ENCODE measurements at places on chromosomes 12 and 14.

DNA sequence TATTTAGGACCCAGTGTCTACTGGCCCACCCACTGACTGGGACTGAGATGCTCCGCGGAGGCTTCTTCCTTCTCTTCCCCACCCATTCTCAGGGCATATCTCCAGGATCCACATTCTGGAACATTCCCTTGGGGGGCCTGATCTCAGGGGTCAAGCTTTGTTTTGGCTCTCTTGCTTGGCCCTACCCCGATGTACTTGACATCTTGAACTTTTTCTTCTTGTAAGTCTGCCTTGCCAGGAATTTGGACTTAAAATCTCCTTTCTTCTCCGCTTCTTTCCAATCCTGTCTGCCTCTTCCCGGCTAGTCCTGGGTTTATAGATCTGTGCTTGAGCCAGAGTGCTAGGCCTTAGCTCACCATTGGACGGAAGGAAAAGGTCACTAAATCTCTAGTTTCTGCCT is 22.1 kb downstream of the DACT1 start:
- no peak for DNase-seq

DNA sequence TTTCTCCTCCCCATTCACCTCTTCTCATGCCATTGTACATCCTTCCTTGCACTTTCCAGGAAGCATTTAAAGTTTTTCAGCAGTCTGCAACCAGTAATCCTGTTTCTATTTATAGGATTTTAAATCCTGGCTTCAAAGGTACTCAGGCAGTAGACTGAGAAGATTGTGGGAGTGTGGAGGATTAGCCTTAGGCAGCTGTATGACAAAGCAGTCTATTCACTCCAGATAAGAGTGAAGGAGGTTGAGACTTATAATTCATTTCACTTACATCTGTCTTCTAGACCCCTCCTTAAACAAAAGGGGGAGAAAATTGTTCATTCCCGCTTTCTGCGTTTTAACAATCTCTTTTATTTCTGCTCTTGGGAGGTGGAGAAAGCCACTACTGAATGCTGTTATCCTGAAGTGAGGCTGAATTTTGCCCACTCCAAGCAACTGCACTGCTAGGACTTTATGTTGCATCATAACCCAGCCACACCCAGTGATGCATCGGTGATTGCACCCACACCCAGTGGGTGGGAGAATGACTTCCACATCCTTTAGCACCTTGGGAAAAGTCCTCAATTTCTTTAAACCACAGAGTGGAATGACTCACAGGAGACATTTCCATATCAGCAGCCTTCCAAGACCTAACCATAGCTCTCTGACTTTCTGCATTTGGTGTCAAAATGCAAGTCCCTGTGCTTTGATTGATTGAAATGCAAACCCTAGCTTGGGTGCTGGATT is 382.5 kb upstream of the ATP2B1 start:
- DNase-seq, result no peak

GRCh38 chr12:64608901-64609535 is 1.3 kb upstream of the RASSF3 start:
- DNase-seq, result no peak

- no peak for DNase-seq
Measured at GRCh38 chr12:124160097-124160756, 134.7 kb upstream of the RFLNA start.

DNA sequence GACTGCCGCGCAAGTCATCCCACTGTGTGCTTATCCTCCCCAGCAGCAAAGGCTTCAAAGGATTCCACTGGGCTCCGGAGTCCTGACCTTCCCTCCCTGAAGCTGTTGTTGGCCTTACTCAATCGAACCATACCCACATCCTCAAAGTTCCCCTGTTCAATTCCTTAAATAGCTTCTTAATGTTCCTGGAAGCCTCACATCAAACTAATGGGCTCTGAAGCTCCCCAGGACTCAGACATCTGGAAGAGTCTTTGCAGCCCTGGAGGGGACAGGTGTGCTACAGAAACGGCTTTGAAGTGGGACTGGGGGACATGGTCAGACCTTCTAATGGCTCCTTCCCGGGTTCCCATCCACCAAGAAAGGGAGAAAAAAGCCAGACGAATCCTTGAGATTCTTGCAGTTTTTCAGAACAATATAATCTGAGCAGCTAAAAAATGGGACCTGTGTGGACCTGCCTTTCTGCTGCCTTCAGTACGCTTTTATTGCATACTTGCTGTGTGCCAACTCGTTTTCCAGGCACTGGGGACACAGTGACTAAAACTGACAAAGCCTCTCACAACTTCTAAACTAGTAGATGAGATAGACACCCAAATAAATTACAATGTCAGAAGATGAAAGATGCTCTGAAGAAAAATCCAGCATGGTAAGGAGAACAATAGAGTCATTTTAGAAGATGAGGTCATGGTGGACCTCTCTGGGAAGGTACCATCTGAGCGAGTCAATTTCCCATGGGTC is 204.5 kb downstream of the MON2 start:
- no peak for DNase-seq

- no peak for DNase-seq
Measured at GRCh38 chr12:78490861-78491260, 373.7 kb upstream of the SYT1 start.

DNA sequence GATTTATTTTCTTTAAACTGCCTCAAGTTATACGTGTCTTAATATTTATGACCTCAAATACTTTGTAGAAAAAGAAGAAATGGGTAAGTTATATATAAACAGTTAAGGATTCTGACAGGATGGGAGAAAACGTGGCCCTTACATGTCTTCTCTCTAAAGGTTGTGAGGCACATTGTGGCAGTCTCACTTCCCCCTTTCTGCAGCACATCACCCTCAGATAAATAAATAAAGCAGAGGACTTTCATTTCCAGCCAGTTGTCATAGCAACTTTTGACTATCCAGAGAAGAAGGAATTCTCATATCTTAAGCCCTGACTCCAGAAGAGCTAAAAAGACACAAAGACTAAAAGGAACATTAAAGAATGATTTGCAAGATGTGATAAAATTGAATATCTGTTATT is 28.8 kb upstream of the CEP83 start:
- no peak for DNase-seq

DNA sequence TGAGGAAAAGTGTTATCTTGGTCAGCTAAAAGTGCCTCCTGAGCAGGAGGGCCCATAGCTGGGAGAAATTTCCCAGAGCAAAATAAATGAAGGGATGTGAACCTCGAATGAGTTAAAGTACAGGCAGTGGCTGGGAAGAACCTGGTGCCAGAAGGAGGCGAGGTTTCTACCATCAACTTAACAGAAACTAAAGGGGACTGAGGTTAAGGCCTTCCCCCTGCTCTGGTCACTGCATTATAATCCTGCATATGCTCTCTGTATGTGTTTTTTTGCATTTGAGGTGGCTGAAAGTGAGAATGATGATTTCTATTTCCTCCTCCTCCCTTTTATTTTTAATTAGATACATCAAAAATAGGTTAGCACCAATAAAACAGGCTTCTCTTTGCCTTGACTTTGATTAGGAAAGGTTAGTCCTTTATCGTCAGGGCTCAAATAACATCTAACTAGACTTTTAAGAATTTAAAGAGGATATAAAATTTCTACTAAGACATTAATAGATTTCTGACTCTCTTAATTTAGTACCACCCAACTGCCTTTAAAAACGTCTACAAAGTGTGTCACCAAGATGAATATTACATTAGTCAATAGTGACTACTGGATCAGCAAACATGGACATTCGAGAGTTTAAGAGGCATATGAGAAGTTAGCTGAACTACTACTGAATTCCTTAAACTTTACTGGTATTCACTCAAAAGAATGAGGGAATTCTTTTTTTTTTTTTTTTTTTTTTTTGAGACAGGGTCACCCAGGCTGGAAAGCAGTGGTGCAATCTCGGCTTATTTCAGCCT is 49.2 kb downstream of the GALNT4 start:
- no peak for DNase-seq

GRCh38 chr14:93228550-93228949 is 21.5 kb downstream of the UBR7 start:
- no peak for DNase-seq

DNA sequence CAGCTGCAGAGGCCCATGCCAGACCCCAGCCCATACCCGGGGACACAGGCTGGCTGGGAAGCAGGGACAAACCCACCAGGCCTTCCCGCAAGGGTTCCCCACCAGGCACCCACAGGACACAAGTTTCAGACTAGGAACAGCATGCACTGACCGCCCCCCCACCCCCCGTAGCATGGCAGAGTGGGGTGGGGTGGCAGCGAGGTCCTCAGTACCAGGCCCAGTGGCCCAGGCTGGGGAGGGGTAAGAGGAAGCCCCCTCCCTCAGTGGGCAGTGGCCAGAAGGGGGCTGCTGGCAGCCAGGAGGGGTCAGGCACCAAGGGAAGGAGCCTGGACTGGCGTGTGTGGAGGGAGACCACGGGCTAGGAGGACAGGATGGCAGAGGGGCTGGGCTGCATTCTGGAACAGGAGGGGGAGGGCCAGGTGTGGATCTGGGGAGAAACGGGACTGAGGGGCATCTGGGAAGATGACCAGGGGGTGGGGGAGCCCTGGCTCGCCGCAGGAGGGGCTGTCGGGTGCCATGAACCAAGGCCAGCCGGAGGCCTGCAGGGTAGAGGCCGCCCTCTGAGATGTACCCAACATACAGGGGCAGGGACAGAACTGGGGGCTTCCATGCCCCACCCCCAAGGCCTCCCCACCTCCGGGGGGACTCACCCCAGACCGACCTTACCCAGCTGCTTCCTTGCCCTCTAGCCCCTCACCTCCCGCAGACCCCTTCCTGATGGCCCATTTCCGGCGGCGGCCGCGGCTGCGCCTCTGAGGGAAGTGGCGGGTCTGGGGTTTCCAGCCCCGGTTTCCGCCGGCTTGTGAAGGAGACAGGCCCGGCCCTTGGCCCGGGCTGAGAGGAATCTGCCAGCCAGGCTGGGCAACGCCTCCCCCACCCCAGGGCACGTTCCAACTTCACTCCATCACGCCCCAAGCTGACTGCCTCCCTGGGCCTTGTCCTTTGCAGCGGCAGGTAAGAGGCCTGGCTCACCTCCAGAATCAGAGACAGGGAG is 5.6 kb upstream of the JAG2 start:
- no peak for DNase-seq

GRCh38 chr14:61187196-61187905 is 93.8 kb downstream of the TMEM30B start:
- DNase-seq, result no peak
